ENCODE measurements at places on chromosomes 1 and 21. TPM values are rescaled to one million over a fixed set of nuclear protein-coding genes. Genes with fewer than 3 reads are reported as not detected.

DNA sequence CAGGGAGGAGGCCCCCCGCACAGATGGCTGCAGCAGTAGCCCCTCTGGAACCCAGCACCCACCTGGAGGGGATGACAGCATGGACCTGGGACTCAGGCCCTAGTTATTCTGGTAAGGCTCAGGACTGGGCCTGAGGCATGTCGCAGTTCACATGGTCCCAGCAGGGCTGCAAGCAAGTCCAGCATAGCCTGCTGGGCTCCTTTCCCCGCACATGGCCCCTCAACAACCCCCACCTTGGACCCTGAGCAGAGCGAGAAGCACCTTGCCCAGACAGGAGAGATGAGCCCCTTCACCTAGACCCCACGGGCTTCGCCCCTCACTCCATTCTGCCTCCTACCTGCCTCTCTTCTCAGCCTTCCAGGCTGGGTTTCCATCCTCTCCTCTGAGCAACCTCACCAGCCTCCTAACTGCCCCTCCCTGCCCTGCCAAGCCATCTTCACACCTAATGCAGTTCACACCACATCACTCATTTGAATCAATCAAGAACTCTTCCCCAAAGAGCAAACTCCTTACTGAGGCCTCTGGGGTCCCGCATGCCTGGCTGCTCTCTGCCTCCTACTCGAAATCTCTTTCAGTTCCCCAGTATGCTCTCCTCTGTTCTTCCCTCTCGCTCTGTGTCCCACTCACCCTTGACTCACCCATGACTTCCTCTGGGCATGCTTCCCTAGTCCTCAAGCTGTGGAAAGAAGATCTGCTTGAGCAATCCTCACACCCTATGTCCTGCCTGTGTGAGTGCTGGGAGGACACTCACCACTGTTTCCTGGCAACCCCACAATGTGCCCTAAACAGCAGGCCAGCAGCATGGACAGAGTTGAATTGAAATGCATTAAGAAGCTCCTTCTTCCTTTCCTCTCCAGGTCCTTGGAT lies 9.4 kb upstream of the THEMIS2 start:
- DNase-seq: peak; percentile 91

DNA sequence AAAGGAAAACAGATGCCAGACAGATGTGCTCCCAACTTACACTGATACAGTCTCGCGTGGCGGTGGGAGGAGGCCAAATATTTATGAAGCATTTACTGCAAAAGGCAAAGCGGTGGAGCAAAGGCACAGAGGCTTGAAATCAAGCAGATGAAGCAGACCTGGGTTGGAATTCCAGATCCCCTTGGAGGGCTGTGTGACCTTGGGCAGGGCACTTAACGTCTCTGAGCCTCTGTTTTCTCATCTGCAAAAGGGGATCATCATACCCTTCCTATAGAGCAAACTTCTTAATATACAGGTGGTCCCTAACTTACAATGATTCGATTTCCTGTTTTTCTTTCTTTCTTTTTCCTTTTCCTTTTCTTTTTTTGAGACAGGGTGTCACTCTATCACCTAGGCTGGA lies 54.1 kb downstream of the IGSF21 start:
- no peak for DNase-seq

DNA sequence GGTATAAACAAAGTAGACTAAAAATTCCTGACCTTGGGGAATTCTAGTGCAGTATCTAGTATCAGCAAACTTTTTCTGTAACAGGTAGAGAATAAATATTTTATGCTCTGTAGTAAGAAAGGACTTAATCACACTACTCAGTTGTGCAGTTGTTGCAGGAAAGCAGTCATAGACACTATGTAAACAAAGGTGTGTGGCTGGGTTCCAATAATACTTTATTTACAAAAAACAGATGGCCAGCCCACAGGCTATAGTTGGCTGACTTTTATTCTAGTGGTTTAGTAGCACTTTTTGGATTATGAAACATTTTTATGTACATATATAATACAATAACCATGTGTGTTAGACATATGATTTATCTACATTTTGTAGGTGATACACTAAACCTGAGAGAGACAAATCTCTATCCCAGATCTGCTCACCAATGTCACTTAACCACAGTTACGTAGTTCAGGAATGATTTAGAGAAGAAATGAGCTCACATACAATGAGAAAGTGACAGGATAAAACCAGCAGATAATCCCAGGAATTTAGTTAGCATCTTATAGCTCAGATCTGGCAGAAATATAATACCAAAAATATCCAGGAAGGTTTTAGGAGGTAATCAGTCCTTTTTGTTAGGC lies 56.1 kb downstream of the MIER1 start:
- peak; percentile 42 for DNase-seq

GRCh38 chr1:91022518-91022929 lies 689 bp upstream of the ZNF644 start:
- DNase-seq: no peak

GRCh38 chr1:246301553-246302250 lies 205.4 kb downstream of the SMYD3 start:
- DNase-seq: no peak

DNA sequence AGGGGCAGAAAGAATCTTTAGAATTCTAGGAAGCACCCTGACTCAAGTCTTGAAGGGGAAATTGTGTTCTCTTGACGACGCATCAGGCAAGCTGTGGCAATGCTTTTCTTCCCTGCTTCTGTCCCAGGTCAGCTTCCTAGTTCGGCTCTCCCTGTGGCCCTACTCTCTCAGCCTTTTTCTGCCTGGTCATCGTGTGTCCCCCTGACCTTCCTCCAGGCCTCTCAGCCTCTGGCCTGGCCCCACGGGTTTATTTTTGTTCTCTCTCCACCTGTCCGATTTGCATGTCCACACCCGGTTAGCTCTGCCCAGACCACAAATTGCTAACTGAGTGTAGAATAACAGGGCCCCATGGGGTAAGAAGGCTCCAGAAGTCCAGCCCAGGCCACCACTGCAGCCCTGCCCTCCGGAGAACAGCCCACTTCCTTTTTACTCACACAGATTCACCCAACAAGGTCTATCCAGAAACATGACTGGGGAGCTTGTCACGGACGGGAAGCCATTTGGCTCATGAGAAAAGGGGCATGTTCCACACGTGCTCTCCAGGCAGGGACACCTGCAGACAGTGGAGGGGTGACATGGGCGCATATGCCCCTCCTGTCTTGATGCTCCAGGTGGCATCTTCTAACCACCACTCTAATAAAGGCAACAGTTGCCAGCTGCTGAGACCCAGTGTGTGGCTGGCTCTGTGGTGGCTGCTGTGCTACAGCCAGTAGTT lies 9.8 kb downstream of the KCNN3 start:
- DNase-seq: no peak

GRCh38 chr21:40577285-40578043 lies 269.5 kb downstream of the DSCAM start:
- no peak for DNase-seq

LDLRAD1 gene
- not detected for total RNA-seq

HOOK1 gene
- not detected for total RNA-seq

PPFIA4 gene
- 10.0 TPM for total RNA-seq

RCSD1 gene
- total RNA-seq: 0.57 TPM

NCAM2 gene
- 5.9 TPM for total RNA-seq

ACTL8 gene
- total RNA-seq: not detected

Measured in fibroblast of the aortic adventitia (primary cell).